KG1 (cell line): ENCODE measurements at places on chromosomes 3 and 15.
A peak's percentile ranks its signal among the peaks of the same experiment; 100 is the strongest.

- no peak for DNase-seq
Observed at GRCh38 chr15:100531823-100532327, 3.1 kb upstream of the CERS3 start.

DNA sequence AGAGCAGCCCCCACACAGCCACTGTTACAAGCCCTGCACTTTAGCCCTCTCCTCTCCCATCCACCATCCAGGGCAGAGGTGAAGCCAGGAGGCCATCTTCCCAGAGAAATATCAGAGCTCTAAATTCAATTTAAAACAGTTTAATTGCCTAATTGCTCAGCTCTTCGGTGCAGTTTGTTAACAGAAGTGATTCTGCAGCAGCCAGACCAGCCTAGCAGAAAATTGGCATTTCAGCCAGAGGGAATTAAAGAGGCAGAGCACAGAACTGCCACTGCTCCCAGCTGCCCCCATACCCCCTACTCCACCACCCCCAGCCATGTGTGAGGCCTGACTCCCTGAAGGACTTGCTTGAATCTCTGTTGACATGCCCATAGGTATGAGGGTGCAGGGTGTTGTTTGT lies 38.5 kb downstream of the TPRA1 start:
- DNase-seq, result no peak

DNA sequence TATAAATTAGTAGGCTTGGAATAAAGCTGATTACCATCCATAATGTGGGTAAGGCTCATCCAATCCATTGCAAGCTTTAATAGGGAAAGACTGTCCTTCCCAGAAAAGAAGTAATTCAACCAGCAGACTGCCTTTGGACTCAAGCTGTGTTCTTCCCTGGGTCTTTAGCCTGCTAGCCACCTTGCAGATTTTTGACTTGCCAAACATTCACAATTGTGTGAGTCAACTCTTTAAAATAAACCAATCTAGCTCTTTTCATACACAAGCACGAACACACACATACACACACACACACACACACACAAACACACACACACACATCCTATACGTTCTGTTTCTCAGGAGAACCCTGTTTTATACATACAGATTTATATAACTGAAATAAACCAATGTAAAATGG lies 248.1 kb downstream of the NAALADL2 start:
- no peak for DNase-seq

- DNase-seq, result no peak
Observed at GRCh38 chr3:31776016-31776415, 205.0 kb downstream of the OSBPL10 start.

- peak; percentile 63 for DNase-seq
Observed at GRCh38 chr3:151871639-151872468, 1.6 kb upstream of the SUCNR1 start.

GRCh38 chr3:196558476-196558875 lies 9.9 kb downstream of the WDR53 start:
- no peak for DNase-seq

GRCh38 chr3:141659821-141660613 lies 78.1 kb upstream of the RNF7 start:
- no peak for DNase-seq

DNA sequence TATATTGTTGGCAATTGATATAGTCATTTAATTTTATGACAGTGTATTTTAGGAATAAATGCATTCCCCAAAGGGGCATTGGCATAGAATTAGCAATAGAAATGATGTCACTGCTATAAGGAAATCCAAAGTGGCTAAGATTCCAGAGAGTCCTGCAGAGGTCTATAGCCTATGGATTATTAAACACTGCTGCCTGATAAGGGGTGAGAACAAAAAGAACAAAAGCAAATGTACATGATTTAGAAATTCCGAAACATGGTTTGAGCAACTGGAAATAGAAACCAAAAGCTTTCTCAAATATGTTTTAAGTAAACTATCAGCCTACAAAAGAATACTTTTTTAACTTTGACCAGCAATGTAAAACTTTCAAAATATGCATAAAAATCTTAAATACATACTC lies 280.1 kb upstream of the RASGRP1 start:
- no peak for DNase-seq

DNA sequence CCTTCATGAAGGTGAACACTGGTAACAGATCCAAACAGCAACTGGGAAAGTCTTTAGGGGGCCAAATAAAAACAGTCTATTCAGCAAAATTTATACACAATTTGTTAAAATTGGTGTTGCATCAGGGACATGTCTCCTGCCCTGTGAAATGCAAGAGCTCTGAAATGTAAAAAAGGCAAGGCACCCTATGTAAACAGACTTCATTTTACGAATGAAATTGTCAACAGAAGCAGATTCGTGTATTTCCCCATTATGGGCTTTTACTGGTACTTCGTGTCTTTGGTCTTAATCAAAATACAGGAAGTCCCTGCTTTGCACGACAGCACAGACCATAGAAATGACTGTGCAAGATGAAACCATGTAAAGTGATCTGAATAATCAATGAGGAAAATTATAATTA lies 127.3 kb upstream of the THBS1 start:
- no peak for DNase-seq

- no peak for DNase-seq
Observed at GRCh38 chr15:66364944-66365528, 8.6 kb upstream of the TIPIN start.

DNA sequence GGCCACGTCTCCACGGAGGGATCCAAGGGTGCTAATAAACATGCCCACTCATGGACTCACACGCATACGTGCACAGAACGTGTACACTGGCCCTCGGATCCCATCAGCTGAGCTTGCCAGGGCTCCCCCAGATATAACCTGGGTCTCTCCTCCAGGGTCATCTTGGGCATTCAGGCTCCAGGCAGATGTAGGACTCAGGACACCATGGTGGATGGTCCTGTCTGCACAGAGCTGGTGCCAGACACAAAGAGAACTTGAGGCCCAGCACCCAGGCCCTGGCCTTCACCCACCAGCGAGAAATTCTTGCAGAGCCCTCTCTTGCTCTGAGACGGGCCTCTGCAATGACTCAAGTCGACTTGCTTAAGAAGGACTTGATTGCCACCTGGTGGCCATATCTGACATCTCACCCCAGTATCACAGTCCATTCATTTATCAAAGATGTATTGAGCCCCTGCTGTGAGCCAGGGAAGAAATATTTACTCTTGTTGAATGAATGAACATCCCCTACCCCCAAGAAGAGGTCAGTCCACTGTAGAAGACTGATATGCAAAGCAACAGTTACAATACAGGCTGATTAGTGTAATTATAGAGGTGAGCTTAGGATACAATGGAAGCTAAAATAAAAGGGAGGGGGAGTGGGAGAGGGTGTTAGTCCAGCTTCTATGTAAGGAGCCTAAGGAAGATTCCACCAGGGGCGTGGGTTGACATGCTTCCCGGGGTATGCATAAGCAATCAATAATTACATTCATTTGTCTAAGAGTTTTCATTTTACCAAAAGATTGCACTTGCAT lies 34.2 kb upstream of the VPS8 start:
- DNase-seq, result peak; percentile 39

GRCh38 chr15:48085591-48085930 lies 35.2 kb upstream of the SLC24A5 start:
- no peak for DNase-seq
